ENCODE measurements at places on chromosomes 11 and 22. TPM values are rescaled to one million over a fixed set of nuclear protein-coding genes. Genes with fewer than 3 reads are reported as not detected.

Gene MMP3
- 1.1 TPM for total RNA-seq

DNA sequence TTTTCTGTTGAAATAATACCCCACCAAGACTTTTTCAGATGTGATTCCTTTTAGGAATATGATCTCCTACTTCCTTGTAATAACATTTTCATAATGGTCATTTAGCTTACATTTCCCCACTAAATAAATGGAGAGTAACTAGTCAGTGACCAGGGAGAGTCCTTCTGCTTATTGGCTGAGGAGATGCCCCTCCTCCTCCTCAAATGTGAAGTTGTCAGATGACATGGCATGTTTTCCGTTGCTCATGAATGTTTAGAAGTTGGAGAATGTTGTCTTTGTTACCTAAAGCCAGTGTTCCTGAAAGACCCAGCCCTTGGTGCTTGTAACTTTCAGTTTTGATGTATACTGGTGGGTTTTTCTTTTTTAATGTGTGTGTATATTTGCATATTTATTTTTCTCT is 38.2 kb downstream of the CSRP3 start:
- DNase-seq, result no peak

Gene ACTN3
- 60.2 TPM for total RNA-seq

GRCh38 chr22:25062386-25063085 is 110.0 kb downstream of the KIAA1671 start:
- DNase-seq, result no peak

GRCh38 chr22:29375398-29376076 is 12.8 kb downstream of the AP1B1 start:
- DNase-seq, result peak; percentile 56

DNA sequence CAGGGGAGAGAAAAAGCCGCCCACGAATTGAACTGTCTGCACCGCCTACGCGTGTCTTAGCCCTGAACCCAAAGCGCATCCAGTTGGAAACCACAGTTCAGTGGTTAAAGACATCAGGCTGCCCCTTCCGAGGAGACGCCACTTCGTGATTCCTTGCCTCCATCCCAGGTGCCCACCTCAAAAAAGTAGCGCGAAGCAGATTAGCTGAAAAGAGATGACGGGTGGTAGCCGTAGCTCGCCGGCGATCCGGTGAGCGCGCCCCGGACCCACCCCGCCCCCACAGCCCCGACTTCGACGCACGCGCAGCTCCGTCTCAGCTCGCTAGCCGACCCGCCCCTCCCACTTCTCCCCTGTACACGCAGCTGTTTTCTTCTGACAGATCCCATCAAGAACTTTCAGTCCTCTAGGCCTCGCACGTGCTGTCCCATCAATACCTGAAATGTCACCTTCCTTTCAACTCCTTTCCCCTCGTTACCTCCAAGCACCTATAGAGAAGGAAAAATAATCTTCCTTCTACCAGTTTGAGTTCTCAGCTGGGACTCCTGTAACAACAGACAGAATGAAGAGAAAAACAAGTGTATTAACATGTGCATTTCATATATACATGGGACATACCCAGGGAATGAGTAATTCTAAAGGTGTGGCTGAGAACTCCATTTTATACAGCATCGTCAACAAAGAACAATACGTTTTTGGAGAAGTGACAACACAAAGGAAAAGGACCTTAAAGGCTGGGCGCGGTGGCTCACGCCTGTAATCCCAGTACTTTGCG is 49.5 kb downstream of the OR4D9 start:
- peak; percentile 87 for DNase-seq

Gene HOATZ
- not detected for total RNA-seq

Gene OR52N5
- total RNA-seq, result not detected

GRCh38 chr22:30445438-30446145 is 20.0 kb downstream of the MTFP1 start:
- no peak for DNase-seq

Gene CAPN5
- total RNA-seq, result 1.3 TPM

- DNase-seq, result peak; percentile 35
These were observed 16.8 kb downstream of the TPST2 start for GRCh38 chr22:26573026-26573662.

GRCh38 chr11:99865951-99866350 is 821.1 kb upstream of the ARHGAP42 start:
- DNase-seq, result no peak

Gene NXPE1
- total RNA-seq, result not detected

GRCh38 chr11:104796301-104796700 is 102.0 kb downstream of the CASP12 start:
- DNase-seq, result no peak

- DNase-seq, result no peak
These were observed 24.1 kb upstream of the RASL10A start for GRCh38 chr22:29339381-29340235.

DNA sequence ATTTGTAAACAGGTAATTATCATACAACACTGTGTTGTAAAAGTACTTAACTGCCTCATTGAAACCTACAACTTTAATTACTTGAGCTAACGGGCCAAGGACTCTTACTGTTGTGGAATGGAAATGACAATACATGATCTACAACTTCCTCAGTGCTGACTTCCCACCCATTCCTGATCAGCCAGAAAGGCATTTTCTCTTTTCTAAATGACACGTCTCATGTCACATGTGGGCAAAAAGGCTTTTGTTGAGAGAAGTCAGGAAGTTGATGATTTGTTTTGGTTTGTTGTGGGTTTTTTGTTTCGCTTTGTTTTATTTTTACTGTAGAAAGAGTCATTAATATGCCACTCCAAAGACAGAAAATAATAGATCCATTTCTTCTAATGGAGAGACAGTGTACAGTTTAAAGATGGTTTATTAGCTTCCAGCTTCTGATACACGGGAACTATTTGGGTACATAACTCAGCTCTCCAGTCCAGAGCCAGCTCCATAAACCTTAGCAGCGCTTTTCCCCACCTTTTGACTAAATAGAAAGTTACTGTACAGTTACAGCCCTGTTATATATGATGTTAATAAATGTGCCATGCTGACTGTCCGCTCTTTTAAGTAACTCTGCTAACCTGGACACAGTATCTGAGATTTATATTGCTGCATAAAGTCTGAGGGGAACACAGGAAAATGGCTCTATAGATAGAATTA is 509.4 kb upstream of the API5 start:
- no peak for DNase-seq

DNA sequence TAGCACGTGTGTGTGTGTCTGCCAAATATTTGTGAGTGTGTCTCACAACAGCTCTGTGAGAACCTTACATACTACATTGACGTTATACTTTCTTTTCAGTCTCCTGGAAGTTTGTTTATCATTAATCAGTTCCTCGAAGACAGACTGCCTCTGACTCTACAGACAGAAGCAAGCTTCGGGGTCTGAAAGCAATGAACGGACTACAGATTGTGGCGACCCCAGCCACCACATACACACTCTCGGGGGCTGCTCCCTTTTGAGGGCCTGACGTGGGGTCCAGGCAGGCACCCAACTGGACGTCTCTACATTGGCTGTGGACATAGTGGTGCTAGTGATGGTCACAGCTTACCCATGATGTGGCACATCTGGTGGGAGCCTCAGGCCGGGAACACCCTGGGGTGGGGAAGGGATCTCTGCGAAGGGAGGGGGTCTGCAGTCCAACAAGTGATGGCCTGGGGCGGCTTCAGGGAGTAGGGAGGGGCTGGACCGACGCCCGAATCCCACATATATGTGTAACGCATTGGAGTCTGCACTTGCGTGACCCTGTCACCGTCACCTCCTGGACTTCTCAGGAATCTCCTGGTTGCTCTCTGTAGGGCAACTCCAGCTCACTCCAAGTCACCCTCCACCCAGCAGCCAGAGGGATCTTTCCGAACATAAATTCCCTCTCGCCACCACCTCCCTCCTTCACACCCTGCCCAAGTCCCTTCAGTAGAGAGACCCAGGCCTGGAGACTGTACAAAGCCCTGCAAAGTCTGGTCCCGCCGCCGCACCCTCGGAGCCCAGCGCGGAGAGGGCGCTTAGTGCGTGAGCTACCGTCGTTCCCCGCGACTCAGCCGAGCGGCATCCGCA is 30.4 kb upstream of the TRIM29 start:
- no peak for DNase-seq

DNA sequence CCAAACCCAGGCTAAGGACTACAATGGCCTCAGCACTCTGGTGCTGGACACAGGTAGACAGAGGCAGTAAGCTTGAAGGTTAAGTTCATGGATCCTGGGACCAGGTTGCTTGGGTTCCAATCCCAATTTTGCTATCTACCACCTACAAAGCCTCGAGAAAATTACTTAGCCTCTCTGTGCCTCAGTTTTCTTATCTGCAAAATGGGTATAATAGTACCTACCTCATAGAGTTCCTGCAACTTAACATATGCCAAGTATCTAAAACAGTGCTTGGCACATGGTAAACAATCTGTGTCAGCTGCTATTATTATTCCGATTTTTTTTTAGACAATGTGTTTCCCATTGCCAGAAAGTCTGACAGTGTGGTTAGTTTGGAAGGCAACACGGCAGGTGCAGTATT is 37.5 kb downstream of the SYN3 start:
- no peak for DNase-seq

GRCh38 chr11:23732026-23732425 is 764.8 kb upstream of the LUZP2 start:
- no peak for DNase-seq

Gene HTR3A
- total RNA-seq, result not detected

Data from psoas muscle (tissue), 8 donors.